ENCODE measurements at places on chromosomes 12 and 14. TPM values are rescaled to one million over a fixed set of nuclear protein-coding genes. Genes with fewer than 3 reads are reported as not detected.

The BATF gene
- total RNA-seq = 2.9 TPM

The ACSM4 gene
- total RNA-seq = 0.79 TPM

The MBD6 gene
- total RNA-seq = 130 TPM

The KRT1 gene
- total RNA-seq = not detected

The SRRM4 gene
- 0.79 TPM for total RNA-seq

GRCh38 chr12:95608252-95609033, 57.2 kb upstream of the USP44 start:
- DNase-seq = no peak
- H3K27ac ChIP-seq = no peak overlapping the region
- H3K36me3 ChIP-seq = no peaks in the 10 kb centered on the region
- no peak overlapping the region for H3K4me3 ChIP-seq
- H3K27me3 ChIP-seq = no peaks in the 10 kb centered on the region

GRCh38 chr14:93064411-93065271, 51.1 kb downstream of the ITPK1 start:
- H3K27ac ChIP-seq = no peak overlapping the region
- DNase-seq = no peak
- no peaks in the 10 kb centered on the region for H3K27me3 ChIP-seq
- peaks cover 34% of the 10 kb centered on the region for H3K4me1 ChIP-seq
- no peaks in the 10 kb centered on the region for H3K36me3 ChIP-seq

- H3K36me3 ChIP-seq = no peaks in the 10 kb centered on the region
- H3K27ac ChIP-seq = no peak overlapping the region
- DNase-seq = no peak
- no peak overlapping the region for H3K4me3 ChIP-seq
Observed at GRCh38 chr12:88946372-88946997, 366.2 kb upstream of the KITLG start.

DNA sequence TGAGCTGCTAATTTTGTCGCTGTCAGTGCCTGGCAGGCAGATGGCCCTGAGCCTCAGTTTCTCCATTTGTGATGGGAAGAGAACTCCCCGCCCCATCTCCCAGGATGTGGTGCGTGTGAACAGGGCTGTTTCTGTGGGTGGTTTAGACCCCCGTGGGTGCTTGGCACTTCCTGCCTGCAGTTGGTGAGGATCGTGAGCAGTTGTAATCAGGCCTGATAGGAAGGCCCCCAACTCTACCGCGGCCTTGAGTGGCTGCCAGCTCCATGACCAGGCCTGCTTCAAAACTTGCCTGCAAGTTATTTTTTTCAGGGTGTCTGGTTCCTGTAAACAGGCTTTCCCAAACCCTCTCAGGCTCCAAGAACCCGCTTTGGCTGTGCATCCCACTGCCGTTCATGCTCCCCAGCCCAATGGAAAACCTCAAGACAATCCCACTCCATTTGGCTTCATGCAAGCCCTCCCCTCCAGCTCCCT, 138.4 kb downstream of the ZFP36L1 start:
- H3K4me1 ChIP-seq = peaks cover 45% of the 10 kb centered on the region
- no peak for DNase-seq
- H3K27me3 ChIP-seq = no peaks in the 10 kb centered on the region
- peak overlapping the region; percentile 70 for H3K27ac ChIP-seq
- no peak overlapping the region for H3K4me3 ChIP-seq
- no peaks in the 10 kb centered on the region for H3K36me3 ChIP-seq

- no peaks in the 10 kb centered on the region for H3K27me3 ChIP-seq
- H3K27ac ChIP-seq = no peak overlapping the region
- DNase-seq = peak; percentile 81
- H3K4me1 ChIP-seq = no peaks in the 10 kb centered on the region
Observed at GRCh38 chr14:95341564-95341963, 21.9 kb upstream of the CLMN start.

DNA sequence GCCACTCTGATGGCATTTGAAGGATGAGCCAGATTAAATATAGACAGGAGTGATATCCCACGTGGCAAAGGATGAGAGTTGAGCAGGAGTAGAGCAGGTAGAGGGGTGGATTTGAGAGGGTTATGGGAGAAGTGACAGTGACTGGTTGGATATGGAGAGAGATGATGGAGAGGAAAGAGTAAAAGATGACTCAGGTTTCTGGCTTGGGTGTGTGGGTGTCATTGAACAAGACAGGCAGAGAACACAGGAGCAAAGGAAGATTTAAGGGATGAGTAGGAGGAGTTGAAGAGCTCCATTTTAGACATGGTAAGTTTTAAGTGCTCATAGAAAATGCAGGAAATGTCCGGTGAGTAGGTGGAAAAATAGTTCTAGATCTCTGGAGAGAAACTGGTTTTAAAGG, 136.9 kb downstream of the EGLN3 start:
- DNase-seq = no peak
- H3K27ac ChIP-seq = no peak overlapping the region
- no peaks in the 10 kb centered on the region for H3K36me3 ChIP-seq
- H3K4me1 ChIP-seq = no peaks in the 10 kb centered on the region
- H3K27me3 ChIP-seq = no peaks in the 10 kb centered on the region

DNA sequence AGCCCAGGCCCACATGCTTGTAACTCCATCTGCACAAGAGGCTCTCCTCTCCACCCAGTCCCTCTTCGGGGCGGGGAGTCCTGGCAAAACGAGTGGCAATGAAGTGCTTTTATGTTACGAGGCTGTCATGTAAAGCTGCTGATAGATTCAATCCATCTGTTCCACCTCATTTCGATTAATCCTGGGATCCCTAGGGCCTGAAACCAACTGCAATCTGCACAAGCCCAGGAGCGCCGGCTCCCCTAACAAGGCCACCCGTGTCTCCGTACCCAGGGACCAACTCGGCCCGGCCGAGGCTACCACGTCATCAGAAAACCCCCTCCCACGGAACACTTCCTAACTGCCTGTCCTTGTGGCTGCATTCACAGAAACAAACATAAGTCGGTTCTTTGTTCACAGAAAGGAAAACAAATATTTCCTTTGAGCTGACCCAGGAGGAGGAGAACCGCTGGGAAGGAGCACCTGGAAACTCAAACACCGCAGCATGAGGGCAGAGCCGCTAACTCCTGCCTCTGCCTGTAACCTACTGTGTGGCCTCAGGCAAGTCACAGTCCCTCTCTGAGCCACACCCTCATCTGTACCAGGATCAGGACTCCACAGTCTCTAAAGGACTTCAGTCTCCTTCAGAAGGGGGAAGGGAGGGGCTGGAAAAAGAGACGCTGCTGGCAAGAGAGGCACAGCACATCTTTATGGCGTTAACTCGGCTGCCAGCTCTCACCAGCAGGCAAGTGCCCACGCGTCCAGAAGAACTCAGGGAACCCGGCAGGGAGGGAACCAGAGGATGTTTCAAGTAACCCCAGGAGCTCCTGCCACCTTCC, 47.8 kb downstream of the CCDC88C start:
- no peak overlapping the region for H3K4me3 ChIP-seq
- H3K36me3 ChIP-seq = no peaks in the 10 kb centered on the region
- no peak overlapping the region for H3K27ac ChIP-seq
- no peak for DNase-seq
- H3K27me3 ChIP-seq = no peaks in the 10 kb centered on the region

GRCh38 chr12:51949342-51950030, 2.0 kb upstream of the ACVR1B start:
- H3K27me3 ChIP-seq = no peaks in the 10 kb centered on the region
- no peak for DNase-seq
- H3K4me1 ChIP-seq = peaks cover 15% of the 10 kb centered on the region
- H3K4me3 ChIP-seq = no peak overlapping the region
- H3K27ac ChIP-seq = no peak overlapping the region

- no peaks in the 10 kb centered on the region for H3K36me3 ChIP-seq
- H3K4me1 ChIP-seq = no peaks in the 10 kb centered on the region
Observed at GRCh38 chr12:82635263-82635662, 51.4 kb upstream of the TMTC2 start.

- H3K27ac ChIP-seq = no peak overlapping the region
- no peak for DNase-seq
- no peak overlapping the region for H3K4me3 ChIP-seq
- H3K36me3 ChIP-seq = no peaks in the 10 kb centered on the region
Observed at GRCh38 chr12:48943221-48943620, 14.1 kb downstream of the ARF3 start.

DNA sequence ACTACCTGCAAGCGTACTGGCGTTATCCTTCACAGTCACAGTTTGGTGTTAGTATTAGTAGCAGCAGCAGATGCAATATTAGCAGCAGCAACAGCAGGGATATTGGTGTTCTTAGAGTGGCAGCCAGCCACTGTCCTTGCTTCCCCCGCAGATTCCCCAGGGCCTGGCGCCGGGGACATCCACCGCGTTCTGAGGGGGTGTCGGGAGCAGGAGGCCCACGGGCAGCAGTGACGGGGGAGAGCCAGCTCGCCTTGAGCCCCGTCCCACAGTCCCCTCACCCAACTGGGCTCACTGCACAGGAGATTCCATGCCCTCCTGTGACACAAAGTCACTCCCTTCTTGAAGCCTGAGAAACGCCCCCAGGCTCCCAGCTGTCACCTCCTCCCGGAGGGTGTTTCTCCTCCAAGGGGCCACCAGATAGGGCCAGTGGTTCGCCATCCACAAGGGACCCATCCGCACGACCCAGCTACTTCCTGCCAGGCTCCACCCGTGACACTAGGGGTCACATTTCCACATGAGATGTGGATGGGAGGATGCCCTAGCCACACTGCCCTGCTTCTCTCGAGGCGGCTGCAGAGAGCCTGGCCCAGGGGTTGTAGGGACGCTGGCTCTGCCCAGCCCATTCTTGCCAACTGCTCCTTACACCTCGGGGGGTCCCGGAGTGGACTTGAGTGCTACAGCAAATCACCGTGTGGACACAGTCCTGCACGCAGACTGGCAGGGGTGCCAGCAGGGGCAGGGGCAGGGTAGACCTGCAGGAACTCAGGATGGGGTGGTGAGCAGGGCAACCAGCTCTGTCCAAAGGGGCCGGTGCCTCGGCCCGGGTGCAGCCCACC, 123.1 kb downstream of the PIWIL1 start:
- no peaks in the 10 kb centered on the region for H3K4me1 ChIP-seq
- no peaks in the 10 kb centered on the region for H3K36me3 ChIP-seq
- H3K27me3 ChIP-seq = no peaks in the 10 kb centered on the region
- no peak overlapping the region for H3K27ac ChIP-seq
- no peak overlapping the region for H3K4me3 ChIP-seq

GRCh38 chr12:85138833-85139232, 102.7 kb downstream of the LRRIQ1 start:
- H3K36me3 ChIP-seq = no peaks in the 10 kb centered on the region
- no peaks in the 10 kb centered on the region for H3K27me3 ChIP-seq
- no peak overlapping the region for H3K27ac ChIP-seq
- no peak overlapping the region for H3K4me3 ChIP-seq
- DNase-seq = no peak
- no peaks in the 10 kb centered on the region for H3K4me1 ChIP-seq

DNA sequence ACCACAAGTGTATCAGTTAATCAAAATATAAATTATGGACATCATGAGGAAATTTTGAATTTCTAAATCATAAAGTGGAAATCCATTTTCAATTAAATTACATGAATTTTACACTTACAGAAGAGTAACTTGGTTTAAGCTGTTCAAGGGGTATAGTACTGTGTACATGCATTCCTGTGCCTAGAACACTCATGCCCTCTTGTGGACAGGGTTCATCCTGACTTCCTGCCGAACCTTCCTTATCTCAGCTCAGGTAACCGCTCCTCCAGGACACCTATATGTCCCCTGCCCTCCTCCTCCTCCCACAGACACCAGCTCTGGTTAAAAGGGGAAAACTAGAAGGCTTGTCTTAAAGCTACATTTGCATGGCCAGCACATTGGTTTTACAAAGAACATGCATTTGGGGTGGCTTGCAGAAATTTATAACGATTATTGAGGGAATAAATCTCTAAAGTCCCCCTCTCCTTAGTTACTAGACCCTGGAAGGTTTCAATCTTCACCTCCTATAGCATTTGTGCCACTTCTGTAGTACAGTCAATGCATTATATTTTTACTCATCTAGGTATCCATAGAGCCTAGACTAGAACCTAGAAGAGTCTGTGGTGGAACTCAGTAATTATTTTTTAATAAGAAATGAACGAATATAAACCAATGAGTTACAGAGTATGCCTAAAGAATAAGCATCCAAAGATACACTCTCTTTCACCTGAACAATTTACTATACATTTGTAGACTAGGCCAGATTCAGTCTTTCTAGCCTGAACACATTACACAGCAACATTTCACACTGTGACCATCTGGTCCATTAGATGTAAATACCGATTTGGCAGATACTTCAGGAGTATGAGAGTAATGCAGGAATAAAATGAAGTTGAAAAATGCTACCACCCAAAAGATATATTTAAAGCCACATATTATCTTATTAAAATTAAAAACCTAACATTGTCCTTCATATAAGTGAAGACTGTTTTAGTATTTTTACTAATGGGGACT, 345.6 kb downstream of the PAWR start:
- H3K27ac ChIP-seq = no peak overlapping the region
- no peaks in the 10 kb centered on the region for H3K27me3 ChIP-seq

- H3K27ac ChIP-seq = no peak overlapping the region
- no peaks in the 10 kb centered on the region for H3K36me3 ChIP-seq
- DNase-seq = no peak
- H3K4me1 ChIP-seq = no peaks in the 10 kb centered on the region
- no peaks in the 10 kb centered on the region for H3K27me3 ChIP-seq
- no peak overlapping the region for H3K4me3 ChIP-seq
Observed at GRCh38 chr14:100887728-100888335, 15.7 kb downstream of the RTL1 start.

DNA sequence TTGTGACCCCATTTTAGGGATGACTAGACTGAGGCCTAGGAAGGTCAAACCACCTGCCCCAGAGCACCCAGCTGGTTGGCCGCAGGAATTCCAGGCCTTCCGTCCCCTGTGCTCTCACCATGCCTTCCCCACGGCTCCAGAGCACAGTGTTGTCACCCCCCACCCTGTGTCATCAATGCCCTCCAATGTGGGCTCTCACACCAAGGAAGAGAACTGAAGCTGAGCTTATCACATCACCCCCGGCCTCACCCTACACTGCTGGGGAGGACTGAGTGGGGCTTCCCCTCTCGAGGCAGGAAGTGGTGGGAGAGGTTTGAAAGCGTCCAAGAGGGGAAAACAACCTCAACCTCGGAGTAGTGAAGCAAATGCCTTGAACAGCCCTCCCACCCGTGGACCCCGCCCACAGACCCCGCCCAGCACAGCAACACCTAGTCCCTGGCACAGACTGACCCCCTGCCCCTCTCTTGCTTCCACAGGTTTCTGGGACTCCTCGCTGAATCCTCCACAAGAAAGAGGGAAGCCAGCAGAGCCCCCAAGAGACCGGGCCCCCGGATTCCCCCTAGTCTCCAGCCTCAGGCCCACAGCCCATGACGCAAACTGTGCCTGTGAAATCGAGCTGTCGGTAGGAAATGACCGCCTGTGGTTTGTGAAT, 97.2 kb downstream of the LGMN start:
- no peak overlapping the region for H3K4me3 ChIP-seq
- peak overlapping the region; percentile 55 for H3K27ac ChIP-seq
- peak; percentile 51 for DNase-seq
- H3K4me1 ChIP-seq = peaks cover 42% of the 10 kb centered on the region

All from testis (tissue), 5 donors.